Activated naive CD8-positive, alpha-beta T cell treated with anti-CD3 and anti-CD28 coated beads, Interleukin-2, amount 10 ng/mL, durations not matched to agents 7 days and 5 days (primary cell): ENCODE measurements at places on chromosomes 6 and 20. TPM values are rescaled to one million over a fixed set of nuclear protein-coding genes. Genes with fewer than 3 reads are reported as not detected.

- no peak for DNase-seq
Observed at GRCh38 chr20:36155991-36156390, 1.5 kb downstream of the EPB41L1 start.

The FHL5 gene
- total RNA-seq = not detected

- DNase-seq = no peak
Observed at GRCh38 chr20:57215826-57216471, 50.5 kb downstream of the BMP7 start.

The C6orf120 gene
- total RNA-seq = 22.5 TPM
